Upper lobe of left lung (tissue), 6 donors: ENCODE measurements at places on chromosomes 4 and X. TPM values are rescaled to one million over a fixed set of nuclear protein-coding genes. Genes with fewer than 3 reads are reported as not detected.

- DNase-seq, result no peak
These were observed 87.8 kb downstream of the DHX15 start for GRCh38 chr4:24496597-24496996.

DNA sequence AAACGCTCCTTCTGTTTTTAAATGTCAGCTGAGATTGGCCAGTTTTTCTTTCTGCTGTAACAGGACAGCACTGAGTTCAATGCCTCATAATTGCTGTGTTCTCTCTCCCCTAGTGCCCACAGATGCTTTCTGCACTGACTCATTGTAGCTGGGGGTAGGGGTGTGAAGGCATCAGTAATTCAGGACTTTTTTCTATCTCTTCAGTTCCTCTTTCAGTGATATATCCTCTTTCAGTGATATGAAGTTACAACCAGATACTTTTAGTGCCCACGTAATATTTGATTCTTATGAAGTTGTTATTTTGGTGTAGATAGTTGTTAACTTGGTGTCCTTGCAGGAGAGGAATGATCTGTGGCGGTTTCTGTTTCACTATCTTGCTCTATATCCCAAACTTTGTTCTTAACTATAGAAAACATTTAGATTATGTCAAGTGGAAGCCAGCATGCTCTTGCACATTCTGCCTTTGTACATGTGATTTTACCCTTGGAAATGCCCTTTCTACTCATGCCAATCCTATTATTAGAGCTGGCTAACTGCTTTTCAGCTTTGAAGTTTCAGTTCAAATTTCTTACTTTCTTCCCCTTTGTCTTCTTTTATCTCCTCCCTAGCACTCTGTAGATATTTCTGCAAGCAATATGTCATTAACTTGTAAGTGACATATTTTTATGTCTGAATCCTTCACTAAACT, 1258.4 kb downstream of the FAM133A start:
- DNase-seq, result no peak

Gene GIMD1
- total RNA-seq, result not detected

DNA sequence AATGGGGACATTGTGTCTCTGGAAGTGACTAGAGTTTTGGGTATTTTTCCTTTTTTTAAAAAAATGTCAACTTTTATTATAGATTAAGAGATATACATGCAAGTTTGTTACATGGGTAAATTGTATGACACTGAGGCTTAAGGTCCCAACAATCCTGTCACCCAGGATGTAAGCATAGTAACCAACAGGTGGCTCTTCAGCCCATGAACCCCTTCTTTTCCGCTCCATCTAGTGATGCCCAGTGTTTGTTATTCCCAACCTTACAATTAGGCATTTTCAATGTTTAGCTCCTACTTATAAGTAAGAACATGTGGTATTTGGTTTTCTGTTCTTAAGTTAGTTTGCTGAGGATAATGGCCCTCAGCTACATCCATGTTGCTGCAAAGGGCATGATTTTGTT, 102.7 kb downstream of the GRID2 start:
- no peak for DNase-seq
